Right cardiac atrium (tissue), 5 donors: ENCODE measurements at places on chromosomes 4 and X. TPM values are rescaled to one million over a fixed set of nuclear protein-coding genes. Genes with fewer than 3 reads are reported as not detected.

GRCh38 chr4:131547506-131547981, 1601.5 kb upstream of the PCDH10 start:
- DNase-seq, result no peak

Gene TMEM154
- total RNA-seq, result 1.8 TPM

DNA sequence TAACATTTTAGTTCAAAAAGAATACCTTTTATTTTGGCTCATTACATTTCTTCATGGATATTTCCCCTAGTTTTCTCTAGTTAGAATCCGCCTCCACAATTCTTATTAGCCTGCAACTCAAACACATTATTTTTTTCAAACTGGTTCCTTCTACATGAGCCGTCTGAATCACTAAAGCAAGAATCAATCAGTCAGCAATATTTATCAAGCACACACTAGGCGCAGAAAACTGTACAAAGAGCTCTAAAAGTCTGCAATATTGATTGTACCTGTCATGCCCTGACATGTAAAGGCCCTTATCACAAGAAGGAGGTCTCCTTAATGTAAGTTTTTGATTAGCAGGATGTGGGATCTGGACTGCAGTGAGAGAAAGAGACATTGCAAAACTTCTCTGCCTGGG, 94.8 kb upstream of the CENPE start:
- DNase-seq, result no peak

DNA sequence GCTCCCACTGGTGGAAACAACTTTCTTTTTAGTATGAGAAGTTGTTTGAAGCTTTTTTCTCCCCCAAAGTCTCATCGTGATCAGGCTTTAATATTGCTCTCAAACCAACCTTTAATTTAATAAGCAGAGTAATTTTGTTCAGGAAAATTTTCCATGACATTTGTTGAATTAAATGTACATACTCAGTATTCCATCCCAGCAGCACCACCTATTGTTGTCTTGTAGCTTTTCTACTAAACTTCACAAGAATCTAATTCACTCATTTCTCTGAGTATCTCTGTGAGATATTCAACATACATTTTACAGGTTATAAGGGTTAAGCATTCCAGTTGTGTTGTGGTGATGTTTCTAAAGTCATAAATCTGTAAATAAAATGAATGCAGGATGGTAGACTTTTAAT, 218.3 kb upstream of the HAND2 start:
- no peak for DNase-seq

Gene PRRG3
- total RNA-seq, result 1.3 TPM

Gene UCP1
- 2.5 TPM for total RNA-seq

DNA sequence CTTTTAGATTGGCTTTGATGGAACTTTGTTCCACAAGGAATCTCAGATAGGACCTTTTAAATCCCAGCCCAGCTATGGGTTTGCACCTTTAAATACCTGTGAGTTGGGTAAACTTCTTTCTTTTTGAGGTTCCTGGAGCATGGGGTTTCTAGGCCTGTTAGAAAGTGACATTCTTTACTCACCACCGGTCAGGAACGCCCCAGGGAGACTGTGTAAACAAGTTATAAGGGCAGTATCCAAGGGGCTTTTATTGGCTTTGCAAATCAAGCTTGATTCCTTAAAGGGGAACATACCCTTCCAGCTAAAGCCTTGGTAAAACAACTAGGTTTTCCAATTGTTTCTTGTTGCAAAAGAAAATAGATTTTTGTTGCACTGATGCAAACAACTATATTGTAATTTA, 93.4 kb downstream of the TENT5D start:
- DNase-seq, result no peak

GRCh38 chrX:147550217-147550616, 361.5 kb upstream of the FMR1 start:
- no peak for DNase-seq

Gene NPNT
- 4.2 TPM for total RNA-seq

Gene TET2
- 22.3 TPM for total RNA-seq

Gene SH2D1A
- 0.24 TPM for total RNA-seq

Gene PLS3
- total RNA-seq, result 43.1 TPM

DNA sequence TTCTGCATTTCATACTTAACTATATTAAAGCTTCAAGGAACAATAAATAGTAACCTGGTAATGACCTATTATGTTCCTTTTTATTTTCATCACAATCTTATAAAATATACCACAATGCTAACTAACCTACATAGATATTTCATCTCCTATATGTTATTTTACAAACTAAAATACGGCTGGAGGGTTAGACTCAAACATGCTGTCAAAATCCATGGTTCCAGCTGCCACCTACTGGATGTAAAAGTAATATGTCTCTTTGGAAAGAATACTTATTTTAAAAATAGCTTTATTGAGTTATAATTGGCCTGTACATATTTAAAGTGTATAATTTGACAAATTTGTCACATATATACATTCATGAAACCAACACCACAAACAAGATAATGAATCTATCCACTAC, 15.0 kb downstream of the RGN start:
- DNase-seq, result no peak

DNA sequence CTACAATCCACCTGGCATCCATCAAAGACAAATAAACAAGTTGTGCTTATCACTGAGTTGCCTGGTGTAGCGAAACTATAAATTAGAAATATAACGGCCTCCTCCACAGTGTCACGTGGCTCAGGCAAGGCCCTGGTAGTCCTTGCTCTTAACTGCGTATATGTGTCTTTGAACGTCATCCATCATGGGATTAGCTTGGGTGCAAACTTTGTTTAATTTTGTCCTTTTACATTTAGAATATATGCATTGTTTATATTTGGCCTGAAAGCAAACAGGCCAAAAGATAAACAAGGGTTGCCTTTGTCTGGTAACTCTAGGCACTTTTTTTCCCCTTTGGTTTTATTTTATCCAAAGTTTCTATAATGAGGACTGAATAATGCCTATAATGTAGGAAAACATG, 184.9 kb downstream of the KIT start:
- no peak for DNase-seq

Gene KCND1
- total RNA-seq, result 1.6 TPM

DNA sequence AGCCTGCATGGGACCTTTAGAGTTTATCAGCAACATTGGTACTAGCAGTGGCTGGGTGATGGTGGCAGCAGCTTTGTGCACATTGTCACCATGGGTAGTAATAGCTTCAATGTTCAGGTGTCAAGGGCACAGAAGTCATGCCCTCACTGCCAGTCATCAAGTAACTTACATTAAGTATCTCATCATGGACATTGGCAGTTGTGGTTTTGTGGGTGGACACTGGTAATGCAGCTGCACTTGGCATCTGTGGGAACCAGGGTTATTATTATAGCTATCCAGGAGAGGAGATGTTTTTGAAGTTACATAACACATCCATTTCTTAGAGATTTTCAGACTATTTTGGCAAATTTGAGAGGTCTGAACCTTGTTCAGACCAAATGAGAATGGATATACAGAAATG, 243.2 kb upstream of the NOCT start:
- DNase-seq, result no peak

Gene WNK3
- 2.6 TPM for total RNA-seq
